NCI-H2227 treated with DMSO at 0.1 percent for 48 hours (cell line): ENCODE measurements at places on chromosomes 2 and 18.

GRCh38 chr2:61165946-61166345 lies 4.0 kb downstream of the C2orf74 start:
- DNase-seq: no peak

GRCh38 chr2:241340631-241341163 lies 15.4 kb upstream of the FARP2 start:
- DNase-seq: no peak

DNA sequence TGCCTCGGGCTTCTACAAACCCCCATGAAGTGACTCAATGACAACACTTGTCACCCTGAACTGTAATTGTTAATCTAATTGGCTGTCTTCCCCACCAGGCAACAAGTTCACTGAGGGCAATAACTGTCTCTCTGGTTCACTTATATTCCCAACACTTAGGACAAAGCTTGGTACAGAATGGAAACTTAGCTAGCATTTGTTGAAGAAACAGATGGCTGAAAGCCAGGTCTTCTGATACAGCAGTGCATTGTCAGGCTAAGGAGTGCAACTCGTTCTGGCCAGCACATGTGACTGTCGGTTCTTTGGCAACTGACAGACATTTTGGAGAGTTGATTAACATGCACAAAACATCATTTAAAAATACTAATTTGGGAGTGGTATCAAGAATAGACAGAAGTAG lies 14.6 kb upstream of the DNAJC27 start:
- DNase-seq: no peak

DNA sequence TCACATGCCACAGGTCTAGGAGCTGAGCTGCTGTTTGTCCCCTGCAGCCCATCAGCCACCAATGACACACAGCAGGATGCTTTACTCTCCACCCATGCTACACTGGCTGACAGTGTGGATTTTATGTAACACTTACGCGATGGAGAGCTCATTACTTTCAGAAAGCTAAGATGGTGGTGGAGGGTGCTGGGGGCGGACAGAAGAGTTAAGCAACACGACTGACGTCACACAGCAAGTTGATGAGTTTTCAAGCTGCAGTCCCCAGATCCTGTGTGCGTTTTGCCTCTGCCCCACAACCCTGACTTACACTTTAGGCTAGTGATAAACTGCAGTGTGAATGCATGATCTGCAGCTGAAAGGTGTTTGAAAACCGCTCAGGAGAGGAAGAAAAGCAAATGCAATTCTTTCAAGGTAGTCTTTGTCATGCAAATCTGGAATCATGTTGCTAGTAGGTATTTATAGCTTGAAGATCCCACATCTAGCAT lies 42.4 kb downstream of the MRPS5 start:
- DNase-seq: no peak

DNA sequence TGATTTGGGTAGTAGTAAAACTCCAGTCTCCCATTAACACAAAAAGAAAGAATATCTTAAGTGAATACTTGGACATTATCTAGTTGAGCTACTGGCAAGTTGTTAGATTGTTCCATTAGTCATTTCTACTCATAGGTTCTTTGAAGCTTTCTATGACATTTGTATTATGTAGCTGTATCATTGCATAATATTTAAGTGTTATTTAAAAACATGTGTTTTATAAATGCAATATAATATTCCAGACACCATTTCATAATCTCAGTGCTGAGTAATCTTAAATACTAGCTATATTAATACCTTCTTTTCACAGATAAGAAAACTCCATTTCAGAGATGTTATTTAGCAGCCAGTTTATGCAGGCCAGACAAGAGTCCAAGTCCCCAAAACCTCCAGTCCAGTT lies 271.9 kb downstream of the NCKAP5 start:
- DNase-seq: no peak

DNA sequence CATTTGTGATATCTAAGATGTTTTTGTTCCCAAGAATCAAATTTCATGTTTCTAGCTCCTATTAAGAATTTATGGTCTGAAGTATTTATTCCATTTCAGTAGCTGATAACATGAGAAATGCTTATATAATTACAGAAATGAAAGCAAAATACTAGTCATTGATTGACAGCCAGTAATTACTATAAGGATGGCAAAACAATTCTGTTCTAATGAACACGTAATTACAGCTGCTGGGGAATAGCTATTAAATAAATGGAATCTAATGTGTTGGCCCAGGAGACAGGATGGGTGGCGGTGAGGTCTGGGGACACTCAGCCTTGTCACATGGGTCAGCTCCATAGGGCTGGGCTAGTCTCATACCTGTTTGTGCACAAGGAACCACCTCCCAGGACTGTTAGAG lies 263.5 kb downstream of the FHOD3 start:
- no peak for DNase-seq

DNA sequence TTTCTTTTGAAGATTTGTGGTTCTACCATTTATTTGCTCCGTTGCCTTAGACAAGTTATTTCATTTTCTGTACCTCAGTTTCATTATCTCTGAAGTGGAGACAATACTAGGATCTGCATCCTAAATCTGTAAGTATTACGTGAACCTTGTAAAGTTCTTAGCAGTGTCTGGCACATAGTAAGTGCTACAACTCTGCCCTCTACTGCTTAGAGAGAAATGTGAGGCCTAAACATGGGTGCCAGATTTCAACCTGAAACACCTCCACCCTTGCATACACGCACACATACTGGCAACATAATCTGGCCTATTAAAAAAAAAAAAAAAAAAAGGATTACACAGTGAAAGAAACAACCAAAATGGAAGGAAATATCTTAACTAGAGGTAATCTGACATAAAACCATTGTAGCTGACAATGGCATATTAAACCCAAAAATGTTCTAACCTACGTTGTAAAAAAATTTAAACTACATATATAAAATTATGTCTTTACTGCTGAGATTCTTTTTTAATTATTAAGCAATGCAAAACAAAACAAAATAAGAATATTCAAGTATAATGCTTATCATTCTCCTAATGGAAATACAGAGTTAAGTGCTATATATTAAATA lies 132.6 kb downstream of the MAP2 start:
- DNase-seq: no peak

DNA sequence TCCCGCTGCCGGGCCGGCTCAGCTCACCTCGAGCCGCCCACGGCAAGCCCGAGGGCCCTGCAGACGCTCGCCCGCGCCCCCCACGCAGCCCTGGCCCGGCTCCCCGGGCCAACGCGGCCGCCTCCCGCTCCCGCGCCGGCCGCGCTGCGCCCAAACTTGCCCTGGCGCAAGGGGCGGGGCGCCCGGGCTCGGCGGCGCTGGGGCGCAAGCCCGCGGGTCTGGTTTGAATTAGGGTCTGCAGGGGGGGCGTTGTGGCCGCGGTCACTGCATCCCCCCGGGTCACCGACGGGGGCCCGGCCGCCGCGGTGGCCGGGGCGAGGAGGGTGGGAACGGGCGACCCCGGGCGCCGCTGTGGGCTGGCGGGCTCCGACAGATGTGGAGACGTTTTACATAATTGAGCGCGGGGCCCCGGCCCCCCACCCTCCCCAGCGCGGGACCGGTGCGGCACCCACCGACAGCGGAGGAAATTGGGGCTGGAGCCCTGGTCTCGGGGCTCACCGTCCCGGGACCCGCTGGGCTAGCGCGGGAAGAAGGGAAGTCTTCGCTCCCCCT lies 690 bp downstream of the SDC1 start:
- no peak for DNase-seq

- DNase-seq: no peak
These were observed 51.1 kb upstream of the EPC2 start for GRCh38 chr2:148593421-148593820.

- no peak for DNase-seq
These were observed 47.3 kb upstream of the PAPOLG start for GRCh38 chr2:60708630-60709320.
